Regular cardiac myocyte (primary cell): ENCODE measurements at places on chromosomes 12 and 14. TPM values are rescaled to one million over a fixed set of nuclear protein-coding genes. Genes with fewer than 3 reads are reported as not detected.

KERA gene
- total RNA-seq = not detected in 2 replicates

HOXC12 gene
- not detected in 2 replicates for total RNA-seq

ZFYVE1 gene
- 10.4 and 13.0 TPM in 2 replicates for total RNA-seq

ENDOU gene
- under 0.01 TPM in 1 of 2 replicates, not detected in the other for total RNA-seq

TAS2R19 gene
- total RNA-seq = 2.1 and 7.3 TPM in 2 replicates

PPP1R1A gene
- not detected in 2 replicates for total RNA-seq

GPRC5D gene
- not detected in 2 replicates for total RNA-seq

TMEM132C gene
- not detected in 2 replicates for total RNA-seq

NDRG2 gene
- total RNA-seq = 0.38 and 10.1 TPM in 2 replicates

NXPH4 gene
- total RNA-seq = 4.4 and 9.6 TPM in 2 replicates

DHH gene
- total RNA-seq = 0.19 TPM in 1 of 2 replicates, not detected in the other

MLXIP gene
- total RNA-seq = 11.9 and 16.3 TPM in 2 replicates

IL26 gene
- total RNA-seq = under 0.01 TPM in 1 of 2 replicates, not detected in the other

RFLNA gene
- 2.3 and 43.1 TPM in 2 replicates for total RNA-seq

TNS2 gene
- total RNA-seq = 25.1 and 34.7 TPM in 2 replicates

SLC25A21 gene
- under 0.01 and 0.58 TPM in 2 replicates for total RNA-seq

TEX52 gene
- not detected in 2 replicates for total RNA-seq

PLEKHG3 gene
- total RNA-seq = 3.5 and 5.4 TPM in 2 replicates

CLEC9A gene
- total RNA-seq = not detected in 2 replicates

DGKA gene
- 29.3 and 34.7 TPM in 2 replicates for total RNA-seq

SERPINA9 gene
- 0.28 and 0.96 TPM in 2 replicates for total RNA-seq

VEZT gene
- 57.3 and 79.2 TPM in 2 replicates for total RNA-seq

SLC5A8 gene
- total RNA-seq = under 0.01 TPM in 1 of 2 replicates, not detected in the other

HSPB8 gene
- total RNA-seq = 34.1 and 35.1 TPM in 2 replicates

LRRC10 gene
- total RNA-seq = not detected in 2 replicates

GALNT8 gene
- total RNA-seq = under 0.01 TPM in 2 replicates

DBX2 gene
- not detected in 2 replicates for total RNA-seq

LRTM2 gene
- total RNA-seq = not detected in 2 replicates

LRP1-AS gene
- 0.19 TPM in 1 of 2 replicates, not detected in the other for total RNA-seq

CIDEB gene
- total RNA-seq = 1.5 and 1.7 TPM in 2 replicates

CATSPERB gene
- under 0.01 TPM in 1 of 2 replicates, not detected in the other for total RNA-seq

HOMEZ gene
- total RNA-seq = 2.5 and 4.2 TPM in 2 replicates

TAS2R9 gene
- not detected in 2 replicates for total RNA-seq

CLMN gene
- total RNA-seq = 0.58 and 3.9 TPM in 2 replicates

ACRBP gene
- total RNA-seq = under 0.01 TPM in 1 of 2 replicates, not detected in the other

ACSS3 gene
- total RNA-seq = 6.3 and 20.0 TPM in 2 replicates

PLEKHD1 gene
- total RNA-seq = under 0.01 TPM in 1 of 2 replicates, not detected in the other

PZP gene
- total RNA-seq = not detected in 2 replicates

NINJ2 gene
- total RNA-seq = 0.19 and 0.28 TPM in 2 replicates

SERPINA12 gene
- not detected in 2 replicates for total RNA-seq

AACS gene
- total RNA-seq = 22.0 and 28.6 TPM in 2 replicates

CCDC60 gene
- total RNA-seq = not detected in 2 replicates

GPR137C gene
- 0.56 and 0.58 TPM in 2 replicates for total RNA-seq

NKX2-1 gene
- not detected in 2 replicates for total RNA-seq

CAPZA3 gene
- total RNA-seq = not detected in 2 replicates

CLEC4D gene
- not detected in 2 replicates for total RNA-seq

PRICKLE1 gene
- 3.1 and 4.6 TPM in 2 replicates for total RNA-seq

NEUROD4 gene
- total RNA-seq = not detected in 2 replicates

SPRING1 gene
- 27.1 and 27.6 TPM in 2 replicates for total RNA-seq
